ENCODE measurements at places on chromosomes 7 and 10.

GRCh38 chr7:111183321-111183720 lies 92.4 kb downstream of the LRRN3 start:
- no peak for DNase-seq

DNA sequence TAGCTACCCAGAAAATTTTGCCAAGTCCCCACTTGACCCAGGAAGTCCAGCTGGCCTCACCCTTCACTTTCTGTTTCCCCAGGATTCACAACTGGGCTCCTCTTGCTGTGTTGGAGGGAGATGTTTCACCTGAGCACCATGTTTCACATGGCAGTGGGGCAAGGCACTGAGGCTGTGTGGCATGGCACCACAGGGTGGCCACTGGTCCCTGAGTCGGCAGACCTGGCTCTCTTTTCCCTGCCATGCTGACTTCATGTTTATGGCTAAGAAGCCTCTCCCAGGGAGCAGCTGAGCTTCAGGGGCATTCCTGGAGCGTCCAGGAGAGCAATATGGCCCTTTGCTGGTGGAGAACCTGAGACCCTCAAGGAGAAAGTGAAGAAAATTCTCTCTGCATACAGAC lies 266.9 kb downstream of the RPS24 start:
- no peak for DNase-seq

GRCh38 chr7:138713191-138713590 lies 12.0 kb upstream of the SVOPL start:
- DNase-seq: no peak

DNA sequence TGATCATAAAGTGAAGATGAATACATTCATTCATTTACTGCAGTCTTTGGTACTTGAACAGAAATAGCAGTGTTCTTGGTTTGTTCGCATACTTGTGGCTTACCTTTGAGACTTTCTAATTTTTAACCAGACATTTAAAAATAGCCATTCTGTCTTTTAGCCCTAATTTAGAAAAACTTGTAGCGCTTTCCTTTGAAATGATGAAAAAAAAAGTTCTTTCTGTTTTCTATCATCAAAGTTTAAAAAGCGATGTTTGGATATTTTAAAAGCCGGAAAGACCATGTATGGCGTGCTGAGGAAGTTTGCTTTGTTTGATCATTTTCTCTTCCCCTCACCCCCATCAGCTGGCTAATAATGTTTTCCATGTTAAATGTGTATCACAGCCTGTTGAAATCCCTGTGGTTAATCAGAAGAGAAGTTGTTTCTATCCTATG lies 116.3 kb downstream of the CUX1 start:
- no peak for DNase-seq

DNA sequence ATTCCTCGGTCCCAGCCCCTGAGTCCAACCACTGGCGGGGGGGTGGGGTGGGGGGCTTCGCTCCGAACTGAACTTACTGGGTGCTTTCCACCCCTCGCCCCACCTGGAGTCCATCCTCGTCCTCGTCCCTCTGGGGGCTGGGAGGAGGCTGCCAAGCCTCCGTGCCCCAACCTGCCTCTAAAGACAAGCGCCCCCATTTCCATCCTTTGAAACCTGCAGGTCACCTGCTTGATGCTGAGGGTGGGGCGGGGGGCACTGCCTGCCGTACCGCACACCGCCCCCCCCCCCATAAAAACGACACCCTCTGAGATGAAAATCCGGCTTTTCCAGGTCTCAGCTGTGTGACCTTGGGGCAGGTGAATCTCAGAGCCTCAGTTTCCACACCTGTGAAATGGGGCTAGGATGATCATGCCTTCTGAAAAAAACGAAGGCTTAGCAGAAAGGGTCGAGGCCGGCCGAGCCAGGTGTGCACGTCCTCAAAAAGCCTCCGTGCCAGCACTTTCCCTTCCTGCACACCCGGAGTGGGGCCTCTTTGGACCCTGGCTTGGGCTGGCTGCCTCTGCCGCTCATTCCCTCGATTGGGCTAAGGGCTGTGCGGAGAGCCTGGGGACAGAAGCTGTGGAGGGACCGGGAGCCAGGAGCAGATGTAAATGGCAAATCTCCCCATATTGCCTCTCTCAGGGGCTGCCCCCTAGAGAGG lies 967 bp downstream of the ELFN1 start:
- no peak for DNase-seq

DNA sequence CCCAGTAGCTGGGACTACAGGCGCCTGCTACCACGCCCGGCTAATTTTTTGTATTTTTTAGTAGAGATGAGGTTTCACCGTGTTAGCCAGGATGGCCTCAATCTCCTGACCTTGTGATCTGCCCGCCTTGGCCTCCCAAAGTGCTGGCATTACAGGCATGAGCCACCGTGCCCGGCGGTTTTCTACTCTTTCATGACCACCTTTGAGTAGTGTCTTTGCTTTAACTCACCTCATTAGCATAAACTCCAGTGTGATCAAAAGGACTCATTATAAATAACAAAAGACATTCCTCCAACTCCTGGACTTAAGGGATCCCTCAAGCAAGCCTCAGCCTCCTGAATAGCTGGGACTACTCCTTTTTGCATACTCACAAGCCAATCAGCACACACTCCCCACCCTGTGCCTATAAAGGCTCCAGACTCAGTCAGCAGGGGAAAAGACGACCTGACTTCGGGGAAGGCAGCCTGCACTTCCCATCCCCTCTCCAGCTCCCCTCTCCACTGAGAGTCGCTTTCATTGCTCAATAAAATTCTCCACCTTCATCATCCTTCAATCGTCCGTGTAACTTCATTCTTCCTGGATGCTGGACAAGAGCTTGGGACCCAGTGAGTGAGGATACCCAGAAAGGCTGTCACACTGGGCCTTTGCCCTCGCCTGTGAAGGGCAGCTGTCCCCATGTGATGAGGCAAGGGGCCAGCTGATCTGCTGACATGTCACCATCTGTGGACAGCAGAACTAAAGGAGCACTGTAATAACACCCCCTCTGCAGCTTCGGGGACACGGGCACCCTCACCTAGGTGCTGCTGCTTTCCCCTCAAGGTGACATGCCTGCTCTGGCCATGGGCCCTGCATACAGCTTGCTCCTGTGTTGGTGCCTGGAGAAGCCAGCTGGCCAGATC lies 35.0 kb upstream of the EIF4H start:
- no peak for DNase-seq

DNA sequence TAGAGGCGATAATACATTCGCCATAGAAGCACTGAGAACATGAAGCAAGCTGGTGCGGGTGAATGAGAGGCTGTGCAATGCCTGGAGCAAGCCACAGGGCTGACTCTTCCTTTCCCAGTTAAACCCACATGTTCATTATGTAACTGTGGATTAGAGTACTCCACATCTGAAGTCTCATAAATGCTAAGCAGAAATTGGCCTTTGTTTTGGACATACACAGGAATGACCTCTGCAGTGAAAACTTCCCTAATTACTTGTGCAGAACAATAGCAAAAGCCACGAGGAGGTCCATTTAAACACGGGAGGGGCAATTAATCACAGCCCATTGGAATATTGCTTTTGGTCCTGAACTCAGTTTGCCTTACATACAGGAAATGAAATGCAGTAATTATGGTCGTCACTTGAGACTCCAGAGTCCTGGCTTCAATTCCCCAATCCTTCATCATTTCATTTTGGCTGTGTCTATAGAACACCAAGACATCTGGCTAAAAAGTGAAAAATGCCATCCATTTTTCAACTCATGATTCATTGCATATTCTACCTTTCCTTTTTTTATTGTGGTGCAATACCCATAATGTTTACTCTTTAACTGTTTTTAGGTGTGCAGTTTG lies 78.7 kb upstream of the CXCL12 start:
- no peak for DNase-seq

GRCh38 chr7:36300696-36301350 lies 88.8 kb upstream of the ANLN start:
- DNase-seq: no peak

DNA sequence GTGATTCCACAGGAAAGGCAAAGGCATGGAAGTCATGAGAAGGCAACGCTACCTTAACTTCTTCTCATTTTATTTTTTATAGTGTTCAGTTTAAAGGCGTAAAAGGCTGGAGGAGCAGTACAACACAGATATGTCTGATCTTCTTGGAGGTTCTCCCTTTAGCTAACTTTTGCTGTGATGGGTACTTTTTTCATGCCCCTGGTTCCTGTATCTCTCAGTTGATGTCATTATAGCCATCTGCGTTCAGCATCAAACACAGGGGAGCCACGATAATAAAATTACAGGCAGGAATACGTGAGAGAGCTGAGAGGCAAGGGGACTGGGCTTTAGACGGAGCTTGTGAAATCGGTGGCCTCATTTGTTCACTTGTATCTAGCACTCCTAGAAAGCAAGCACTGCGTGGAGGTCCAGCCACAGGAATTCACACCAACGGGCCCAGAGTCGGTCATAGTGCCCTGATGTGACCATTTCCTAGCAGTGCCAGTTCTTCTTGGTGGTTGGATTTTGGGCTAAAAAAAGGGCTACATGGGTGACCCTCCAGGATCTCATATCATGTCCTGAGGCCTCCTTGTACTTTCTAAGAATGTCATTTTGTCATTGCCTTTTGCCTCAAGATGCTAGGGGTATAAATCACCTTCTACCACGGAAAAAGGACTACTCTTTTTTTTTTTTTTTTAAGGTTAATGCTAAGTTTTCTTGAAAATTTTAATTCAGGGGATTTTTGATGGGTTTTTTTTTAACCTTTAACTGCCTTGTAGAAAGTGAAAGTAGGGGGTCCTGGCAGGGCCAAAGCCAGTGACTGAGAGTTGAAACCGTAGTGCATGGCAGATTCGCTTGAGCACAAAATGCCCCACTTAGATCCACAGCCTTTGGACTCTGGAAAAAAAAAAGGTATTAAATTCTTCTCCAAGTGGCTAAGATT lies 191.5 kb downstream of the CELF2 start:
- no peak for DNase-seq

DNA sequence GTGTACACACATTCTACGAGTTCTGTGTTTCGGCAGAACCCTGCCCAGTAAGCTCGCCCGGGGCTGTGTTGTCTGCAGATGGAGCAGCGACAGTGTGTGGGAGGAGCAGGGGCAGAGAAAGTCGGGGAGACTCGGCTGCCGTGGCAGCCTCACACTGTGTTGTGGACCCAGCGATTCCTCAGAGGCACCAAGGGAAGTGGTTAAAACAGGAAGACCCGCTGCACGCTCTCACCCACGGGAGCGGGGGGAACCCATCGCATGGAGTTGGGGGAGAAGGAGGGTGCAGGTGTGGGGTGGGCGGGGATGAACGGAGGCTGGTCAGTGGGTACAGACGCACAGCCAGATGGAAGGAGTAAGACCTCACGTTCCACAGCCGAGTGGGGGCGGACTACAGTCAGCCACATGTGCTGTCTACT lies 250.2 kb downstream of the ELFN1 start:
- DNase-seq: no peak

- DNase-seq: no peak
These were observed 108.2 kb downstream of the PFKFB3 start for GRCh38 chr10:6310977-6311376.

DNA sequence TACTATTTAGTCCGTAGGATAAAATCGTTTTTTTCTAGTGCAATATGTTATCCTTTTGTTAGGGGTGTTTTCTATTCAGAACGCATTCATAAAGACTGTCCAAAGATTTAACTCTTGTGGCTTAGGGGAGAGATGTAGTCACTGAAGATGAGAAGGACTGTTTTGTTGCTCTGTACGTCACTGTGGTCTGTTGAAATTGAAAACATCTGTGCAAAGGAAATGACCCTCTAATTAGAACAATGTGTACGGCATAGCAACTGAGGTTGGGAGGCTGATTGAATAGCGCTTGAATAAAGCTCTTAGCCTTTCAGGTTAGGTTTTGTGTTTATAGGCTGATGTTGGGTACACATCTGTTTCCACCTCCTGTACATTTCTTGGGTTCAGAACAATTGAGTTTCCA lies 453.4 kb upstream of the AKR1E2 start:
- DNase-seq: no peak

DNA sequence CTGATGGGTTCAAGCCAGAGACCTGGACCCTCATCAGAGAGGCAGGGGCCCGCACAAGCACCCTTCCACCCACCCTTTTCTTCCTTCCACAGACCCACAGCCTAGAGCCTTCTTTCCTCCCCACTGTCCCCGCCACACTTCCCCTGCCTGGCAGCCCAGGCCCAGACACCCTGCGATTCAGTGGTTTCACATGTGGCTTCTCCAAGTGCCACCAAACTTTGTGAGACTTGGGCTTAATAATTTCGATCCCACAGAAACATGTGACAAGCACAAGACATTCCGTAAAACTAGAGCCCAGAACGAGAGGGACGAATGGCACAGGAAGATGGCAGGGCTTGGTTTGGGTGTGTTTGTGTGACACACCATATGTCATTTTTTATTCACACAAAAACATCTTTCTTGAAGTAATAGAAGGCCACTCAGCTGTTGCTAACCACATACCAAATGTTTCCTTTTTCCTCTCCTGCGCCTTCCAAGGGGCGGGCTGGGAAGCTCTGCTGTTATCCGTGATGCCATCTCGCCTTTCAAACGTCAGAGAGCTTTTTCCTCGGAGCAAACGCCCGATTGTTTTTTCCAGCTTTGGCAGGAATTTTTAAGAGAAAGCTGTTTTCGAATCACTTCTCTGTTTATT lies 162.9 kb downstream of the GRK5 start:
- no peak for DNase-seq

GRCh38 chr10:51763746-51764145 lies 64.4 kb upstream of the CSTF2T start:
- DNase-seq: no peak

GRCh38 chr7:13989126-13989948 lies at the start of gene ETV1:
Gene ETV1, minus strand, starts transcription at chr7:13989666. Its CDS starts 614 bp downstream, at chr7:13989052.
- no peak for DNase-seq

DNA sequence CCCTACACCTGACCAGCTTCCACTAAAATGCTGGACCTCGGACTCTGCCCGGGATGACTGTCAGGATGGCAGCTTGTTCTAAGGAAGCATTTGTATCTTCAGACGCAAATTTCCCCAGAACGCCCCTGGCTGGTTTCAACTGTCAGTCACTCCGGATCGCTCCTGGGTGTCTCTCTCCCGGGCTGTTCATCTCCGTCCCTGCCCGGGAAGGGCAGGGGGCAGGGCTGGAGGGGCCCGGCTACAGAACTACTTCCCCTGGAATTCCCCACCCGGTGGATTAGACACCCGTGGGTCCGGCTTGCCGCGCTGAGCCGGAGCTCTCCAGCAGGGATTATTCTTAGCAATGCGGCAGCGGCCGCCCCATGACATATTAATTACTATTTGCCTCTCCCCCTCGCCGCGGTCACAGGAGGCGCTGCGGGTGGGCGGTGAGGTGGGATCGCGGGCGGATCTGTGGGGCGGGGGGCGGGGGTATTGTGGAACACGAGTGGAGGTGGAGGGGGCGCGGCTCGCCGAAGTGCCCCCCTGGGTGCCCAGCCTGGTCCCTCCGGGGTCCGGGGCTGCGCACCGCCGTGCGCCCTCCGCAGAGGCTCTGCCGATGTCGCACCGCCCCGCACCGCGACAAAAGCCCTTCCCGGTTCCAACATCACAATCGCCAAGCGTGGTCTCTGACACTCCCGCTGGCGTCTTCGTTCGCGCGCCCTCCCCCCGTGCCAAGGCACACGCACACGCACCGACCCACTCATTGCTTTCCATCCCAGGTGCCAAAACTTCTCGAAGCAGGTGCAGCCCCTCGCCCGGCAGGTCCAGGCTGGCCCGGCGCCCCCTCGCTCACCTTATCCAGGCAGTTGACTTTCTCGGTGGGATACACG lies 276.1 kb upstream of the NEBL start:
- DNase-seq: no peak
